ENCODE measurements at places on chromosomes 4 and X. TPM values are rescaled to one million over a fixed set of nuclear protein-coding genes. Genes with fewer than 3 reads are reported as not detected.

GRCh38 chrX:47216393-47216925 is 2.0 kb upstream of the CDK16 start:
- DNase-seq: no peak

GRCh38 chrX:108527724-108528123 is 88.1 kb downstream of the COL4A5 start:
- DNase-seq: no peak

- peak; percentile 39 for DNase-seq
Observed at GRCh38 chr4:184983672-184984356, 34.5 kb upstream of the HELT start.

GRCh38 chrX:112968351-112969133 is 127.9 kb upstream of the AMOT start:
- DNase-seq: no peak

- no peak for DNase-seq
Observed at GRCh38 chr4:73707918-73708577, 32.3 kb upstream of the CXCL8 start.

- no peak for DNase-seq
Observed at GRCh38 chr4:16483540-16483939, 257.3 kb upstream of the TAPT1 start.

DNA sequence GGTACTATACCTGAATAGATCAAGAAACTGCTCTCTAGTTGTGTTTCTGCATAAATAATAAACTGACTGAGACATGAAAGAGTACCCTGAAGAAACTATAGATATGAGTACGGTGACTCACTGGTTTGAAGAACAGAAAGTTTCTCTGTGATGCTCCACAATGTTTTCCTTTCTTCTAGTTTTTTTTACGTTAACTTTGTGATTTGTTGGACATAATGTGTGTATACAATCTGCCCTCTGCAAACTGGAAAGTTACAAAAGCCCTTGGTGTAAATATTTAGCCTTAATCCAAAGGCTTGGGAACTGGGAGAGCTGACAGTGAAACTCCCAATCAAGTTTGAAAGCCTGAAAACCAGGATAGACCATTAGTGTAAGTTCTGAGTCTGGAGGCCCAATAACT is 31.6 kb upstream of the PAPSS1 start:
- no peak for DNase-seq

DNA sequence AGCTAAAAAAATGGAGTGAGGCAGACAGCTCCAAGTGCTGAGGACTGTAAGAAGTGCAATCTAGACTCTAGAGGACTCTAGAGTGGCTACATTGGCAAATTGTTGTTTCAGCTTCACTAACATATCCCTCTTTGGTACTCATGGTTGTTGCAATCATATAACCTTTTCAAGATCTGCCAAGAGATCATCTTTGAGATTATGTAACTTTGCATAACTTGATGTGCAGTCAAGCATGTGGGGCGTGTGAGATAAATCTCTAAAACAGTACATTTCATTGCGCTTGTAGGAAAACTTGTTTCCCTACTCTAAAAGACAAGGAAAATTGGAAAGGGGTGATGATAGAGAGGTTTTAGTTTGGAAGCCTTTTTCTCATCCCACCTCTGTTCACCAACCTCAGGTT is 11.2 kb upstream of the BRS3 start:
- no peak for DNase-seq

DNA sequence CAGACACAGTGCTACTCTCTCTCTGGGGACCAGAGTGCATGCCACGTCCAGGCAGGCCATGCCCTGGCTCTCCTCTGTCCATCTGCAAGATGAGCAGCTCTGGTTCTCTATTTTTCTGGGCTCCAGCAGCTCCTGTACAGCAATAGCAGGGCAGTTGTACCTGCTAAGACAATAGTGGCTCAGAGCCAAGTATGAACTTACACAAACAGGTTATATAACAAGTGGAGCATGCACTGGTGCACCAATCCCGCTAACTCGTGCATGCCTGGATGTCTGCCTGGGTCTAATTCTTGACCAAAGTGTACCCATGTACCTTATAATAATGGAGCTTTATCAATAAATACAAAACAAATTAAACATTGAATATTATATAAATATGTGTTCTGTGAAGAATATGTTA is 392.3 kb downstream of the CENPC start:
- DNase-seq: no peak

- DNase-seq: no peak
Observed at GRCh38 chrX:107715331-107716117, 60.1 kb downstream of the TSC22D3 start.

DNA sequence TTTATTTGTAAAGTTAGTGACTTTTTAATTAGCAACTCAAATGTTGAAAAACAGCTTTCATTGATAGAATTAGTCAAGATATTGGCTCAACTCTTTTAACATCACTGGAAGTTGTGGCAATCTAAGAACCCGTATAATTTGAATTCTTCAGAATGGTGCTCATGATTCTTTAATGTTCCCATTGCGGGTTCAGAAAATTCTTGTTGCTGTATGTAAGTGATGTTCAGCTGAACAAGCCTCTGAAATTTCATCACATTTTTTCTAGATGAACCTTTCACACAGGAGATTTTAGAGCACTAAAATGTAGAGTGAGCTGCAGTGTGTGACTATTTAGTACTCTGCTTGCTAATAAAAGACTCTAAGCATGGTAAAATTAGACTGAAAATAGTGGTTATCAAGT is 1317.7 kb downstream of the FSTL5 start:
- DNase-seq: no peak

GRCh38 chr4:123659262-123659661 is 262.7 kb downstream of the SPRY1 start:
- DNase-seq: no peak

DNA sequence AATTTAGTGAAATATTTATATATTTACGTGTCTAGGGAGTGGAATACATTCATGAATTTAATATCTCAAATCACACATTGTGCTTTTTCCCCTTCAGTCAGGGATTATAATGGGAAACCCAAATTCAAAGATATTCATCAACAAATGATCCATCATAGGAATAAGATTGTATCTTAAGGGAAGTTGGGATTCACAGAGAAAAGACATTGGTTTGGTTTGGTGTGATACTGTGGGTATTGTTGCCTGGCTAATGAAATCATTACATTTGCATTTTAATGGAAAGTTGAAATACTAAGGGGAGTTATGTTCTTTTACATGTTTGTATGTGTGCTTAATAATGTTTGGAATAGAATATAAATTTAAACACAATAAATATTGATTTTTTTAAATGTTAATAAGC is 1.7 kb downstream of the TET2 start:
- DNase-seq: no peak

DNA sequence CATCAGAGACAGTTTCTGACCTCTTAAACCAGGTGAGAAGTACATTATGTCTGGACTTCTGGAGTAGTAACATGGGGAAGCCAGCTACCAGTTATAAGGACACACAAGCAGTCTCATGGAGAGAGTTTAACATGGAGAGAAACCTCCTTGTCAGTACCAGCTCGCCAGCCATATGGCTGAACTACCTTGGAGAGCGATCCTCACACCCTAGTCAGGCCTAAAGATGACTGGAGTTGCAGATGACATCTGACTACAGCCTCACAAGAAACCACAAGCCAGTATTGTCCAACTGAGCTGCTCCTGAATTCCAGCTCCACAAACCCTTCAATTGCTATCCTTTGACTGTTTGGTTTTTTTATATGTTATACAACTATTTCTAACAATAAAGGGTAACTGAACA is 49.8 kb downstream of the PDHA2 start:
- no peak for DNase-seq

DNA sequence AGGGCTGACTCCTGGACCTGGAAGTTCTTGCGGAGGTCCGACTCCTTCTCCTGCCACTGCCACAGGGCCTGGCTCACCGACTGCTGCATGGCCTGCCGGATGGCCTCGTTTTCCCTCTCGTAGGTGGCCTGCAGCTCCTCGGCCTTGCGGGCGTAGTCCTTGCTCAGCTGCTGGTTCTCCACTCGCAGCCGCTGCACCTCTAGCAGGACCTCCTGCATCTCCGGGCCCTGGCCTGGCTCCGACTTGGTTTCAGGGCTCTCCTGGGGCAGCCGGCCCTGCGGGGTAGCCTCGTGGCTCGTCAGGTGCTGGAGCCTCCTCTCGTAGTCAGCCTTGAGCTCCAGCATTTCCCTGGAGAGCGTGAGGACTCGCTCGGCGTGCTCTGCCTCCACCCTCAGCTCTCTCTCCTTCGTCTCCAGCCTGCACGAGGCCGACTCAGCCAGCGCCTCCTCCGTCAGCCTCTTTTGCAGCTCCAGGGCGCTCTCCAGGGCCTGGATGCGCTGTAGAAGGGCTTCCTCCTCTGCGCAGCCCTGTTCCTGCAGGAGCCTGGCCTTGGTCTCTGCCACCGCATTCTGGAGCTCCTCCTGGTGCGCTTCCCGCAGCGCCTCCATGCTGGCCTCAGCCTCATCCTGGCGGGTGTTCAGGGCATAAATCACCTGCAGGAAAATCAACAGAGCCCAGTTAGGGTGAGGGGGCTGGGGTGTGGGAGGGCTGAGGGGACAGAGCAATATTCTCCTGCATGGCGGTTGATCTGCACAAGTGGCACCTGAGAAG is 72.2 kb downstream of the FAM184B start:
- DNase-seq: no peak

DNA sequence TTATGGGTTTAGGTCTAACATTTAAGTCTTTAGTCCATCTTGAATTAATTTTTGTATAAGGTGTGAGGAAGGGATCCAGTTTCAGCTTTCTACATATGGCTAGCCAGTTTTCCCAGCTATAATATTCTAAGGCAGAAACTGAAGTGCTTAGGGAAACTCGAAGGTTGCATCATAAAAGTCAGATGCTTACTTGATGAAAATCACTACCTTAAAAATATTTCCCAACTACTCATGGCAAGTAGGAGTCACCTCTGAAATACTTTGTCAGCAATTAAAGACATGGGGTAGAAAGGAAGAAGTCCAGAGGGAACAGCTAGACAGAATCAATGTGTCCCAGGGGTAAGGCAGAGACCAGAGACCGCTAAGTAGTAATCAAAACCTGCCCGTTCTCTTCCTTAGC is 6.3 kb upstream of the AP1S2 start:
- no peak for DNase-seq

GRCh38 chr4:166902941-166903340 is 331.4 kb downstream of the SPOCK3 start:
- no peak for DNase-seq

- no peak for DNase-seq
Observed at GRCh38 chr4:21656832-21657231, 291.7 kb downstream of the KCNIP4 start.

GRCh38 chr4:134911941-134912340 is 710.4 kb upstream of the PABPC4L start:
- DNase-seq: no peak

GRCh38 chr4:76563454-76564122 is 128.6 kb downstream of the SHROOM3 start:
- no peak for DNase-seq

The SPINK2 gene
- polyA plus RNA-seq: 27.1 TPM

The SERTM2 gene
- polyA plus RNA-seq: not detected

The UCP1 gene
- polyA plus RNA-seq: not detected

The TMEM31 gene
- polyA plus RNA-seq: not detected

The FAT4 gene
- not detected for polyA plus RNA-seq

The CT55 gene
- not detected for polyA plus RNA-seq
